ENCODE measurements at places on chromosomes 3 and 15.

DNA sequence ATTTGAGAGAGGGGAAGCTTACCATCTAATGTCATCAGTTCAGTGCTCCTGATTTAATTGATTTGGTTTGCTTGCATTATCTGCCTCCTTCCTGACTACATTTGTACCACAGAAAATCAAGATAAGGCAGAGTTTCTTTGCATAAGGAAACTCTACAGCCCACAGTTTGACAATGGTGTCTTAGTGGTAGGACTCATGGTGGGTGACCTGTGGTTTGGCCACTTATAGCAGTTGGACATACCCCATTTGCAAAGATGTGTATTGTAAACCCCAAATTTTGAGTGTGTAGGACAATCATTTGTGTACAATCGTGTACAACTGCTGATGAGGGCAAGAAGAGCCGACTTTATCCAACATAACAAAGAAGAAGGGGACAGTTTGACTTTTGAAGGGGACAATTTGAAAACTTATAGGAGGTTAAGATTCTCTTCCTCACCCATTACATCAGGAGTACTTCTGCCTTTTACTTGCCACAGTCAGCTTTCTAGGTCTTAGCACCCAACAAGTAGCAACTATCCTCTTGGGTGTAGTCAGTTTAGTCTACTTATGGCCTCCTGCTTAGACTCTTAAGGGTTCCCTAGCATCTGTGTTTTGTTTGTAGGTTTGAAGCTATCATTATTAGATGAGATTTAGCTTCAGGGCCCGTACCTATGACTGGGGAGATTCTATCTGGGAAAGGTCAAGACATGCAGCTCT lies 6.2 kb downstream of the TGFBR2 start:
- peak; percentile 60 for ATAC-seq

DNA sequence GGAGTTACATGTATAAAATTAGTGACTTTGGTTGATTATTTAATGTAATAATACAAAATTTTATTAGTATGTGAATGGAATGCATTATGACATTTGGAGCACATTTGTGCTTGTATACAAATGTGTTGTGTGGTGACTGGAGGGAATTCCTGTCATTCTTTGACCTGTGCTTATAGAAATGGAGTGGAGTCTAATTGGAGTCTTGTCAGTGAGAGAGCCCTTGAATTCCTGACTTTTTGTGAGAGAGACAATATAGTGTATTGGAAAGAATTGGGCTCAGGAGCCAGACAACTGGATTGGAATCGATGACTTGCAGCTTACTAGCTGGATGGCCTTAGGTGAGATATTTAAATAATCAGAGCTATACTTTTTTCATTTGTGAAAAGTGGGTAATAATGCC lies 9.4 kb downstream of the TCF12 start:
- ATAC-seq, result no peak

DNA sequence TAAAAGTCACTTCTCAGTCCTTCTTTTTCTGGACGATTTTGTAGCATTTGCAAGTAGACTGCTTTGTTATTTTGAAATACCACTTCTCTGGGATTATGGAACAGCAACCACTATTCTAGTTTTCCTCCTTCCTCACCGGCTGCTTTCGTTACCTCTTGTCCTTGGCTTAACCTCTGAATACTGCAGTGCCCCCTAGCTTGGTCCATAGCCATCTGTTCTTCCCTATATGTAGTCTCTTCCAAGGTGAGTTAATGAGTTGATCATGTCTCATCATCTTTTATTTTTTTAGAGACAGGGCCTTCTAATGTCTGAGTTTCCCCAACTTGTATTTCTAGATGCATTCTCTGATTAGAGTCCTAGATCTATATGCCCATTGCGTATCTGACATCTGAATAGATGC lies 694.3 kb downstream of the NTRK3 start:
- ATAC-seq, result no peak

GRCh38 chr3:99783011-99783573 lies 34.6 kb upstream of the CMSS1 start:
- ATAC-seq, result no peak

DNA sequence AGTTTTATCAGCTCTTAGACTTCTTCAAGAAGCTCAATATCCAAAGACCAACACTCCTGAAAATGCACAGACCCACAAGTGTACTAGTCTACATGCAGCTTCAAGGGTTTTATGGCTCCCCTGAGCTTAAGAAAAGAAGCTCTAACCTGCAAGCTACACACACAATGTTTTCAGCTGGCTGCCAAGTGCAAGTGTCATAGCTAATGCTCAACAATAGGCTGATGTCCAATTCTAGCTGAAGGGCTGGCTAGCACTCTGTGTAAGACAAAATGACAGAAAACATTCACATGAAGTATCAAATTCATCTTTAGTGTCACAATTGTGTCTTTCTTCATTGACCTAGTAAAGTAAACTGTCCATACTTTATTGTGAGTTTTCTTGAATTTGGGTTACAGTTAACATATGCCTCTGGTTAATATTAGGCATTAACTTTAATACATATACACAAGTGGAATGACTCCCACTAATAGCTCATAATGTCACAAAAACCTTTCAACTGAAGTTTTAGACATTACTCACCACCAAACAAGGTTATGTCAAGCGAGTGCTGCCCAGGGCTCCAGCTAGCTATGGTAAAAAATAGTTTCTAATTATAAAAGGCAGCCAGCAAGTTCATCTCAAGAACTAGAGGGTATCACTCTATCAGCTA lies 15.1 kb downstream of the ABI3BP start:
- ATAC-seq, result no peak

DNA sequence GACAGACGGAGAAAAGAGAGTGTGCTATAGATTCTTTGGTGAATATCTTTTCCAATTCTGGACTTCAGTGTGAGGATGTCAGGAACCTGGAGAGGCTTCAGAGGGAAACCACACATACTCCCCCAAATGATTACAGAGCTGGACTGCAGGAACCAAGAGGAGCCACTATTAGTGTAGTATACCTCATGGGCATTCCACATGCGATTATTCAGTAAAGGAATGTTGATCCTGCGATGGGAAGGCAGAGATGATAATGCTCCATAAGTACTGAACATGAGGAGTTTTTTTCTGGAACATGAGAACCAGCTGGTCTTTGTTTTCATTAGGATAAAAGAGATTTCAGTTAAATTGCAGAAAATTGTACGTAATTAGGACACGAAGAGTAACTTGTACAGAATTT lies 18.7 kb downstream of the STARD9 start:
- no peak for ATAC-seq

DNA sequence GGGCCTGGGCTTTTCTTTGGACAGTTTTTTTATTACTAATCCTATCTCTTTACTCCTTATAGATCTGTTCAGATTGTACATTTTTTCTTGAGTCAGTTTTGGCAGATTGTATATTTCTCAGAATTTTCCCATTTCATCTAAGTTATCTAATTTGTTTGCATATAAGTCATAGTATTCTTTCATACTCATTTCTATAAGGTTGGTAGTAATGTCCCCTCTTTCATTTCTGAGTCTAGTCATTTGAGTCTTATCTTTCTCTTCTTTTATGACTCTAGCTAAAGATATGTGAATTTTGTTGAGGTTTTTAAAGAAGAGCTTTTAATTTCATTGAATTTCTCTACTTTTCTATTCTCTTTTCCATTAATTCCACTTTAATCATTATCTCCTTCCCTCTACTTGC lies 27.2 kb downstream of the TRPM1 start:
- ATAC-seq, result no peak

DNA sequence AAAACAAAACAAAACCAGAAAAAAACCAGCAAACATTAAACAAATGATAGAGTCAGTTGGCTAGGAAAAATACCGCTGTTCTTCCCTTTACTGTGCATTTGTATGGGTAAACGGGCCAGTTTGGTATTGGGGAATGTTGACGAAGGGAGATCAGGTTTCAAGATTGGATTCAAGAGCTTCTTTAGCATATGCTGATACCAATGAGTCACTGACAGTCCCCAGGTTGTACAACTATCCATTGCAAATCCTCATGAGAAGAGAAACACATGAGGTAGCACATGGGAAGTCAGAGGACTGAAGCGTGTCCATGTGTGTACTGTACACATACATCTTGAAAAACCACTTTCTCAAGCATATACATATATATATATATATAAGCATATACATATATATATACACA lies 25.6 kb downstream of the TIGIT start:
- ATAC-seq, result no peak

GRCh38 chr15:89556413-89557262 lies 18.6 kb upstream of the TICRR start:
- ATAC-seq, result no peak
